ENCODE measurements at places on chromosomes 3 and 15.
A peak's percentile ranks its signal among the peaks of the same experiment; 100 is the strongest.

DNA sequence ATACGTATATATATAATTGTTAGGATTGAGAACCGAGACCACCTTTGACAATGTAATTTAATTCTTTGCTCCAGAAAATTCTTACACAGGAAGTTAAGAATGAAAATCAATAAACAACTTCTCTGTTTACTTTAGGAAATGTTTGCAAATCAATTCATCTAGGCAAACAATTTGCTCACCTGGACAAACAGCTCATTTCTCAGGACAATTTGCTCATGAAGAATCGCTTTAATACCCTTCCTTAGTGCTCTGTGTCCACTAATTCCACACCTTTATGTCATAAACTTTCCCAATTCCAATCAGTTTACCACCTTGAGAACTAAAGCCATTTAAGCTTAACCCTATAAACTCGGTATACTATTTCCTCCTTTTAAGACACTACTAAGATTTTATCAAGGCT is 292.2 kb downstream of the BCHE start:
- DNase-seq = no peak

GRCh38 chr3:50675179-50676030 is 678 bp downstream of the DOCK3 start:
- DNase-seq = peak; percentile 71

- DNase-seq = no peak
These were observed 17.8 kb downstream of the TMEM212 start for GRCh38 chr3:171860830-171861535.

DNA sequence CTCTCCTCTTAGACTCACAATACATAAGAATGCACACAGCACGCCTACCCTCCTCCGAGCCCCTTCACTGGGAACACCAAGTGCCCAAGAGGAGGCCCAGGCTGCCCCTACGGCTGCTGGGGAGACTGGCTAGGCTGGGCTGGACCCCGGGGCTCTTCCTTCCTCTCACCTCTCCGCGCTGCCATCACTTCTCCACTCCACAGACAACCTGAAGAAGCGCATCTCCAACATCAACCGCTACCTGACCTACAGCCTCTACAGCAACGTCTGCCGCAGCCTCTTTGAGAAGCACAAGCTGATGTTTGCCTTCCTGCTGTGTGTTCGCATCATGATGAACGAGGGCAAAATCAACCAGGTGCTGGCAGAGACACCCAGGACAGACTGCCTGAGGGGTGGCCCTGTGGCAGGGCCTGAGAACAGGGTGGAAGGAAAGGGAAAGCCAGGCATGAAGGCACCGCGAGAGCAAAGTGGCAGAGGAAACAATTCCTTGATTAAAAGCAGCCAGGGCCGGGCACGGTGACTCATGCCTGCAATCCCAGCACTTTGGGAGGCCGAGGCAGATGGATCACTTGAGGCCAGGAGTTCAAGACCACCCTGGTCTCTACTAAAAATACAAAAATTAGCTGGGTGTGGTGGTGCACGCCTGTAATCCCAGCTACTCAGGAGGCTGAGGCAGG is 51.6 kb downstream of the SEMA3G start:
- no peak for DNase-seq

DNA sequence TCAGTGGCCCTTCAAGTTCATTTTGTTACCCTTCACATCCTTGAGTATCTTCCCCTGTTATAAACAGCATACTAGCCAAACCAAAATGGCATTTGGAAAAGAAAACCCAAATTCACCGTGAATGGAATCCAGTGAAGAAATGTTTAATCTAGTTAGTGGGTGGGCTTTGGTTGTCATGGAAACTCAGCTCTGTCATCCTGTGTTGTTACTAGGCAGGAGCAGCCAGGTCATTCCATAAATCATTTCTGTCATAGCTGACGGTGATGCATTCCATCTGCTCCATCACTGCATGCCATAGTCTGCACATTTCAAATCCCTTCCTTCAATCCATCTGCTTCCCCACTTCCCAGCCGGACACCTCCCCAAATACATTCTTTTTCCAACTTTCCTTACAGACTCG is 140.4 kb upstream of the CGNL1 start:
- DNase-seq = no peak

GRCh38 chr15:58203537-58203936 is 65.4 kb downstream of the AQP9 start:
- no peak for DNase-seq

- DNase-seq = no peak
These were observed 44.5 kb downstream of the TYRO3 start for GRCh38 chr15:41603411-41603935.

GRCh38 chr15:73838831-73839426 is 34.4 kb upstream of the TBC1D21 start:
- DNase-seq = no peak

DNA sequence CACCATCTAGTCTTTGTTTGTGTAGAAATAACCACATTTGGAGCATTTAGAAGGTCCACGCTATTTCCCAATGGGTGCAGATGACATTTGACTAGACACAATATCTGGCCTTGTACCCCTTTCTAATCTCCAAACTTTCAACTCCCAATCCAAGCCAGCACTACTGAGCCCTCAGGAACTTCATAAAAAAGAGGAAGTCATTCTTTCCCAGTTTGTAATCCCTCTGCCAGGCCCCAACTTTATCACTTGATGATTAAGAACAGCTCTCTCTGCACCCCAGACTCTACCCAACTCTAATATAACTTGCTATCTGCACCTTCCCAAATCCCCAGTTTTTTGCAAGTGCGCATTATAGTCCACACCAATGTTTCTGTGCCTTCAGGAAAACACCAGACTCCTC is 170.2 kb downstream of the KCNMB2 start:
- DNase-seq = no peak

GRCh38 chr3:12663401-12663935 is 449 bp downstream of the RAF1 start:
- no peak for DNase-seq

- DNase-seq = no peak
These were observed 91.6 kb downstream of the FSIP1 start for GRCh38 chr15:39690881-39691634.

GRCh38 chr3:8606701-8607231 is 37.8 kb downstream of the SSUH2 start:
- DNase-seq = no peak

DNA sequence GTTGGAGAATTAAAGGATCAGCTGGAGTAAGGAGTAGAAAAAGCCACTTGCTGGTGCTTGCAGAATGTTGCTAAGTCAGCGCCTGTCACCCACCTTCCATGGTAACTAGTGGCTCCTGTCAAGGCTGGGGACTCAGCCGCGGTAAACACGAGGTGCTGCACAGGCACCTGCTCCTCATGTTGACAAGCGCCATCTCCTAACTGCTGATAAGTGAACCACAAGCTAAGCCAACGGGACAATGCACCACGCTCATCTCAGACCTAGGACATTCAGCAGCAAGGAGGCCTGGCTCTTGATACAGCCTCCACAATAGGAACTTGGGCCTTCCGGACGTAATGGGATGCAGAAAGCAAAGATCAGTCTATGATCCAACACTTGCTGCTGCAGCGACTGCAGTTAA is 264.4 kb downstream of the OCA2 start:
- no peak for DNase-seq

GRCh38 chr3:172065527-172065926 is 26.1 kb downstream of the FNDC3B start:
- DNase-seq = no peak

DNA sequence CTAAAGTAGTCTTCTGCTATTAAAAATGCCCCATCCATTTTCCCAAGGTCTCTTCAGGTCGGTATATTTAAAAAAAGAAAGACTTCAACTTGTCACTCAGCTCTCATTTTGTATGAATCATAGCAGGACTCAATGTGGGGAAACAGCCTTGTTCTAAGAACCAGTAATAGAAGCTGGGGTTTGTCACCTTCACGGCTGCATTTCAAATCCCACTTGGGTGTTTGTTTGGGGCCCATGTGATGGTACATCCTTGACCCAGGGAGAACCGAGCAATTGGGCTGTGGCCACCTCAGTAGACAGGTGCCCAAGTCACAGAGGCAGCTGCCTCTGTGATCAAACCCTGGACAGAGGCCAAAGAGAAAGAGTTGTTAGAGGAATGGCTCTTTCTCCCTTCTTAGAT is 70.3 kb upstream of the ARL8B start:
- no peak for DNase-seq

DNA sequence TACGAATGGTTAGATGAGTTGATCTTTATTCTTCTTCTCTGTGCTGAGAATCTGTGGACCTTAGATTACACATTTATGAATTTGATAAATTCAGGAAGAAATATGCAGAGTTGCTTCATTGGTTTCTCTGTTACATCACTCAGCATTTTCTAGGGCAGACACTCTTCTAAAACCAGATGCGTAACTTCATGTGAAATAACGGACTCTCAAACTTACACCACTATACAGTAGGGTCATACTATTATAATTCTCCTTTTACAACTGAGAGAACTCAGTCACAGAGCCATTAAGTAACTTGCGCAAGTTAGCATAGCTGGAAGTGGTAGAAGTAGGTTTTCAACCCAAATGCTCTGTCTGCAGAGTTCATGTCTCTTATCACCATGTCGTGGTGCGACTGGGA is 5.7 kb downstream of the TMEM207 start:
- DNase-seq = no peak

GRCh38 chr3:22933841-22934116 is 269.3 kb upstream of the UBE2E2 start:
- DNase-seq = no peak

DNA sequence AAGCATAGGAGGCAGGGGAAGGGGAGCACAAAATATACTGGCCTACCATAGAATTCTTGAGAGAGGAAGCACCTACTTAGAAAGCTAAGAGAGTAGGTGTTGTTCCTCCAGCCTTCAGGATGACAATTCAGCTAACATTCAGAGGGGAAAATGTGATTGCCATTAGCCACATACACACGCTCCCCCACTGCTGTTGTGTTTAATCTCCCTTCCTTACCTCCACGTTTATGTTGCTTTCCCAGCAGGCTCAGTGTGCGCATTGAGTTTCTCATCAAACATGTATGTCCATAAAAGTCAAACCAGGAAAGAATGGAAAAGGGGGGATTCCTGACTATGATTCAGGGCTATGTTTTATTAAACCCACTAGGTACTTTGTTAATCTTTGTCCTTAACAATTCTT is 145.2 kb upstream of the CHRM5 start:
- no peak for DNase-seq

DNA sequence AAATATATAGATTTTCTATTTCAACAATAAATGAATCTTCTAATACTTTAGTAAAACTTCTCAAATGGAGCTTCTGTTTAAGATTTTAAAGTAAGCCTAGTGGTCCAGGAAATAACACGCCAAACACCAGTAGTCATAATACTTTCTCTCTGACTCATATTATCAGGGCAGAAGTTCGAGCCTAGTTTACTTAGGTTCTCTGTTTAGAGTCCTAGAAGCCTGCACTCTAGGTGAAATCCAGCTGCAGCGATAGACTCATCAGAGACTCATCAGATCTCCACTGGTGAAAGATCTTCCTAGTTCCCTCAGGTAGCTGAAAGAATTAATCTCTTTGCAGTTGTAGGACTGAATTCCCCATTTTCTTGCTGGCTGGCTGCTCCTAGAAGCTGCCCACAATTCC is 552.5 kb upstream of the ROBO2 start:
- no peak for DNase-seq

- no peak for DNase-seq
These were observed 32.3 kb downstream of the TKT start for GRCh38 chr3:53223541-53223966.

GRCh38 chr15:87672309-87673288 is 583.9 kb downstream of the NTRK3 start:
- peak; percentile 40 for DNase-seq

DNA sequence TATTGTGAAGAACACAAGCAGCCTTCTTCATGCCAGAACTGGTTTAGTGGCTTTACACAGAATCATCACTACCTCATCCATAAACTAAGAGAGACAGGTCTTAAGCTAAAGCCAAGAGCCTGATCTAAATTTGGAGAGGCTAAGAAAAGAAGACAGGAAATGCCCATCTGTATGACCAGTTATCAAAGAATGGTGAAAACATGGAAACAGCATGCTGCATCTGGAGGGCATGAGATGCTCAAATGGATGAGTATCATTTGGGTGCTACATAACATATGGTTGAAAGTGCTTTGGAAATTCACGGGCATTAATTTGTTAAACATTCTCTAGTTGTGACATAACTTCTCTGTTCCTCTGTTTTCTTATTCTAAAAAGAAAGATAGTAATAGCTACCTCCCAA is 112.5 kb downstream of the CPNE4 start:
- no peak for DNase-seq

DNA sequence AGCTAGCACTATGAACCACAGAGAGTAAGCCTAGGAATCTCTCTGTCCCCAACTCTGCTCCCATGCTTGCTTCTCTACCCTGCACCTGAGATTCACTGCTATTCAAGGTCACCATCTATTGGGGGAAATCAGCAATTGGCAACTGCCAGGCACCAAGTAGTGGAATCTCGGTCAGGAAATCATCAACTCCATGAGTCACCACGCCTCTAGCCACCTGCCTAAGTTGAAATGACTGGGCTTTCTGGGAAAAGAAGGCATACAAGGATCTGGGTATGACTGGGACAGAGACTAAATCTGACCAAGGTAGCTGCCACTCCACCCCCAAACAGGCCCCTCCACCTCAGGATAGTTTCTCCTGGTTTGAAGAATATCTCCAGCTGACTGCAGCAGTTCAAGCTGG is 464.1 kb upstream of the CBLB start:
- DNase-seq = peak; percentile 34

GRCh38 chr15:52802110-52802509 is 12.0 kb upstream of the ONECUT1 start:
- no peak for DNase-seq

DNA sequence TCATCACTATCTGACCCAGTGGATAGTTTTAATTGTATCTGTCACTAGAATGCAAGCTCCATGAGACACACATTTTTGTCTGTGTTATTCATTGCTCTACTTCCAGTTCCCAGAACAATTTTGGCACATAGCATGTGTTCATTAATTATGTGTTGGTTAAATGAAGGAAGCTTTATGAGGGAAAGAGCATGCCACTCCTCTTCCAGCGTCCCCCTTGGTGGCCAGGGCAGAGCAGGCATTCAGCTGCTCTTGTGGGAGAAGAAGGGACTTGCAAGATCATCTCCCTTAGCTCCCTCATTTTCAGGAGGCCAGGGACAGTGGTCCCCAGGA is 489 bp upstream of the GALNT15 start:
- DNase-seq = no peak

GRCh38 chr3:63179862-63180522 is 98.1 kb upstream of the SYNPR start:
- no peak for DNase-seq

- peak; percentile 59 for DNase-seq
These were observed 106.2 kb downstream of the DGKG start for GRCh38 chr3:186255703-186256331.
